Lower leg skin (tissue), 4 donors: ENCODE measurements at places on chromosomes 2 and 18. TPM values are rescaled to one million over a fixed set of nuclear protein-coding genes. Genes with fewer than 3 reads are reported as not detected.

The PSMA8 gene
- not detected for total RNA-seq

The DUSP2 gene
- total RNA-seq = 51.5 TPM

DNA sequence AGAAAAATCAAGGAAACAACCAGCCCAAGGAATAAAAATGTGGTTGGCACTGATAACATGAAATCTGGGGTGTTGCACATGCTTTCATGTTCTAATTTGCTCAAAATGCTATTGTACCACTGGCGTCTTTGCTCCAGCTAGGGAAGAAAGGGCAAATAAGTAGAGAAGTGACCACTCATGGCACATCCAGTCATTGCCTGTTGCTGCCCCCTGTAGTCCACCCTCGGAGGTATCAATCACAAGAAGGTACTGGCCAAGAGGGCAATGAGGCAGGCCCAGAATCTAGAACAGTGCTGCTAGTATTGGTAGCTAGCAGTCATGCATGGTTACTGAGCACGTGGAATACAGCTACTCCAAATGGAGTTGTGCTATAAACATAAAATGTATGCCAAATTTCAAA lies 213.4 kb downstream of the CDCA7 start:
- no peak for DNase-seq

DNA sequence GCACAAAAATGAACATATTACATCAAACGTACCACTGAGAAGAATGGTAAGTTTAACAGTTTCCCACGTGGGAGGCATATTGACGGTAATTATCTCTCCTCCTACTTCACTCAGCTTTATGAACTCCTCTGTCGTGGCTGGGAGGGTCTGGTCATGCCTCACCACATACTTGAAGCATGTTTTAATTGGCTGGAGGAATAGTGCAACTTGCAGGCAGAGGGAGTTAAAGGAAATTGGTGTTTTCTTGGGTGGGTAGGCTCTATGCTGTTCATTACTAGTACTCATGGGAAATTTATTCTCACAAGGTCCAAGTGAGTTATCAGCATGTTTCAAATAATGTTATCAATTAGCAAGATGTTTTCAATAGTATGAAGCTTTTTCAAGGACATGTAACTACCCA lies 767.0 kb downstream of the PLCL1 start:
- no peak for DNase-seq

GRCh38 chr2:207265869-207266268 lies 100.1 kb upstream of the KLF7 start:
- no peak for DNase-seq
